Neuronal stem cell (in vitro differentiated cells): ENCODE measurements at places on chromosomes 1 and 21.

DNA sequence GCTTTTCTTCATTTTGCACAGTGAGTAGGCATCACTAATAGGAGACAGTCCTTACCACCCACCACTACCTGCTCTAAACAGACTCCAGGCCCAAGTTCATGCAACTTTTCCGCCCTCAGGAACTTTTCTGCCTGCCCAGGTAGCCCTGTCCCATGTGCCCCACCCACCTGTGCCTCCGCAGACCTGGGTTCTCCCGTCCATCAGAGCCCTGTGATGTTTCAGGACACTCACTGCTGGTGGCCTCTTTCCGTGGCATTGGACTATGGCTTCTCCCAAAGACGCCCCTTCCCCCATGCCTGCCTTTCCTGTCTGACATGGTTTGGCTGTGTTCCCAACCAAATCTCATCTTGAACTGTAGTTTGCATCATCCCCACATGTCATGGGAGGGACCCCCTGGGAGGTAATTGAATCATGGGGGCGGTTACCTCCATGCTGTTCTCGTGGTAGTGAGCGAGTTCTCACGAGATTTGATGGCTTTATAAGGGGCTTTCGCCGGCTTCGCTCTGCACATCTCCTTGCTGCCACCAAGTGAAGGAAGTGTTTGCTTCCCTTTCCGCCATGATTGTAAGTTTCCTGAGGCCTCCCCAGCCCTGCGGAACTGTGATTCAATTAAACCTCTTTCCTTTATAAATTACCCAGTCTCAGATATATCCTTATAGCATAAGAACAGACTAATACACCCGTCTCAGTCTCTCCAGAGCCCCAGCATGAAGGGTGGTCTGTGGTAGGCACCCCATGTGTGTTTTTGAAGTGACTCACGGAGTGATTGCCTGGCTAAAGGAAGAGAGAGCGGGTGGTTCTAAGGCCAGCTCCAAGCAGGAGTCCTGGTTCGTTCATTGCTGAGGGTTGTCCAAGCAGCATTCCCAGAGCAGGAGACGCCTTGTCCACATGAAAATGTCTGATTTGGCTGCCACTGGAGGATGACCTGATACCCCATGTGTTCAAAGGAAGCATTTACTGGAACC is 86.0 kb upstream of the ZBTB40 start:
- DNase-seq, result no peak

DNA sequence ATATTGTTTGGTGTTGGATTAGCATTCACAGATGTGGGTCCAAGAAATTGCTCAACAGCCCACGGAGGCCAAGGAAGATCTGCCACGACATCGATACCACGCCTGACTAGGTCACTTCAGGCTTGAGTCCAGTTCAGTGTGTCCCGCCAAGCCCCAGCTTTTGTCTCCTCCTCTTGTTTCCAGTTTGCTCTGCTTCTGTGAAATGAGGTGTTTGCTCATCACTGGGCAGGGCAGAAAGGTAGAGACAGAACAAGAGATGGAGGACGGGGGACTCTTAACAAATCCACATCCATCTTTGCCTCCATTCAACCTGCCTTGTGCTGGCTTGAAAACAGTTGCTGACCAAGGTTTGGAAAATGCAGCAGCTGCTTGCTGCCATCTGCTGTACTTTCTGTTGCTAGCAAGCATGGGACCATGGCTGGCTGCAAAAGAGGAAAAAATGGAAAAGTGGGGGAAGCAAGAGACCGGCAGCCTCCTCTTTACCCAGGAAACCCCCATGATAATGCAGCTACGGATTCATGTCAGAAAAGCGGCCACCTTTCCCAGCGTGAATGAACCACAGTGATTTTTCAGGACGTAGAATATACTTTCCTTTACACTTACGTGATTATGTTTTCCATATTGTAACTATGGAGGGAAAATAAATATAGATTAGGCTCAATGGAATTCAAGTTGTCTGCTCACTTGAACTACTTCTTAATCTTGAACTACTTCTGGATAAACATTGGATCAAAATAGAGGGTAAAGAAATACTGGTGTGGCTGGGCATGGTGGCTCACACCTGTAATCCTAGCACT is 80.2 kb upstream of the GREM2 start:
- peak; percentile 37 for DNase-seq

- DNase-seq, result no peak
Observed at GRCh38 chr1:226967665-226968064, 27.6 kb downstream of the COQ8A start.

GRCh38 chr1:209427277-209427676 is 156.2 kb upstream of the CAMK1G start:
- DNase-seq, result no peak

DNA sequence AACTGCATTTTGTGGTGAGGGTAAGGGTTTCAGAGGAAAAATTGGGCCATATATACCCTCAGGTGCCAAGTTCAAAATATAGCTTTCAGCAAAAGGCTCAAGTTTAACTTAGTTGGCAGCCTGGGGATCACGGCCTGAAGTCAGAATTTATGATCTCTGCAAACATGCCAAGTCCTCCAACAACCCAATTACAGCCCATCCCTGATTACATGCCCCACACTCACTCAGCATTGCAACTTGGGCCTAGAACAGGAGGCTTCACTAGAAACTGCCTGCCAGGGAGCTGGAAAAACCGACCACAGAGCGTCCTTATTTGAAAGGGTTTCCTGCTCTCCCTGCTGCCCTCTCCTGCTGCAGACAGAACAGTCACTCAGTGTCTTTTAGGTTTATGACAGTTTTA is 12.4 kb downstream of the FYB2 start:
- no peak for DNase-seq

- no peak for DNase-seq
Observed at GRCh38 chr21:27244352-27244751, 277.5 kb upstream of the ADAMTS5 start.

- DNase-seq, result no peak
Observed at GRCh38 chr1:76203127-76203526, 128.6 kb downstream of the ST6GALNAC3 start.

DNA sequence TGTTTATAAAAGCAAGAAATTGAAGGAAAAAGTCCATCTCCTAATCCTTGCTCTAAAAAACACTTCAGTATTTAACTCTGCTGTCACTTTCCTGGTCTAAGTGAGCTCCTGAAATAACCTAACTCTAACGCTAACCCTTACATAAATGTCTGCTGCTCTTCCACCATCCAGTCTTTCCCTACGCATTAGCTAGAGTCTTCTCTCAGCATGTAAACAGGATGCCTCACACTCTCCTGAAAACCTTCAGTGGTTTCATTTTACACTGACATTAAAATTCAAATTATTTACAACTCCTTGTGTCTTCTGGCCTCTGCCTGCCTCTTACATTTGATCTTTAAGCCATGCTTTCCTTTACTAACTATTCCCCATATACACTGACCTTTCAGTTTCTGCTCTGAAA is 697.6 kb upstream of the CXADR start:
- no peak for DNase-seq
